HepG2 (cell line): ENCODE measurements at places on chromosomes 6 and 20.

DNA sequence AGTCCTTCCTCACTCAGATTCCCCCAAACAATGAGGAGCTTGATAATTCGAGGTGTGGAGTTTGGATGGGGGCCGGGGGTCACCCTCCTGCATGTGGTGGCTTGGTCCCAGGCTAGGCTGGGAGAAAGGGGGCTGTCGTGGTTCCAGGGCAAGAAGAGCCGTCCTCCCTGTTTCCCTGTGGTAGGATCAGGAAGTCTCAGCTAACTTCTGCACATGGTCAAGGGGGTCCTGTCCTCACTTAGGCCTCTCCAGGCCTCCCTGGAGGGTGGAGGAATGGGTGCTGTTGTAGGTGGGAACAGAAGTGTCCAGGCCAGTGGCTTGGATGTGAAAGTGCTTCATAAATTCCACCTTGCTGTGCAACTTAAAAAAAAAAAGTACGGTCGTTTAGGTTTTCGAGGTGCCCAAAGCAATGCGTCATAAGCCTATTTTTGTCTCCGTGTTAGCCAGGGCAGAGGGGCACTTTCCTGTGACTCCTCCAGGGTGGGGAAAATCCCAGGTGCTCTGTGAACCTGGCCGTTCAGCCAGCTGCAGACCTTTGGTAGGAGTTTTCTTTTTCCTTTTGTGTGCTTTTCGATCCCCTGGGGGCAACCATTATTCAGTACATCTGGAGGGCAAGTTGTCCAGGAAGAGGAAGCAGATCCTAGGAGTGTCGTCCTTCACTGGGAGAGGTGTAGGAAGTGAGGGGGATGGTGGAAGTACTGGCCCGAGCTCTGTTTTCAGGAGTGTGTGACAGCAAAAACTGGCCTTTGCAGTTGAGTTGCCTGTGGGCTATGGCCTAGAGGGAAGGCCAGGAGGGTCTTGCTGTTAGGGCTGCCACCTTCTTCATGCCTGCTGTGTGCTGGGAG lies 9.6 kb downstream of the IGF2R start:
- DNase-seq = no peak

- no peak for DNase-seq
Measured at GRCh38 chr6:143525356-143525755, 13.8 kb upstream of the FUCA2 start.

DNA sequence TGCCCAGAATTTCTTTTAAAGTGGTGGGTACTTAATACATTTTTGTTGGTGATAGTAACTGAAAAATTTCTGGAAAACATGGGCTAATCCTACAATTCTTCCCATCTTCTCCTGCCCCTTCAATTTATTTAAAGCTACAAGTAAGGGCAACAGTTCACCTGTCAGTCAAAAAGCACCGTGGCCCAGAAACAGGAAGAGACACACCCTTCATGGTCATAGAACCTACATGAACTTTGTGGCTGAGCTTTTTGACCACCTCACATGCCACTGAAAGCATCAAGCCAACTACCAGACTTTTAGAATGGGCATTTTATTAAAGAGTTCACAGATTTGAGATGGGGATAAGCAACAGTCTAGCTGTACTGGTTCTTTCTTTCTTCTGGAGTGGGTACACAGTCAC lies 201.1 kb upstream of the CNR1 start:
- no peak for DNase-seq

DNA sequence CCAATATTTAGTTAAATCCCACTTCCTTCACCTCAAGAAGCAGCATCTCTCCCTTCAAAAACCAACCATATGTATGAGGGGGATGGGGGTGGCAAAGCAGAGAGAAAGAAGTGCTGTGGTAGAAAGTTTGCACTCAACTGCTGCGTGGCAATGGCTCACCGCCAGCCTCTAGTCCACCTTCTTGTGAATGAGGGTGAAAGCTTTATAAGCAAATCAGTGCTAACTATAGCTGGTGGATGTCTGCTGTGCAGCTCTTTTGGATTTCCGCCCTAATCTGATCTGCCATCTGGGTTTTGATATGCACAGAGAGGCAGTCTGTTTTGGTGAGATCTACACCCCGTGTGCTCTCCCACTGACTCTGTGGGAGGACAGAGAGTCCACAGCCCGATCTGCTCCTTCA lies 281.2 kb upstream of the SUPT3H start:
- no peak for DNase-seq

DNA sequence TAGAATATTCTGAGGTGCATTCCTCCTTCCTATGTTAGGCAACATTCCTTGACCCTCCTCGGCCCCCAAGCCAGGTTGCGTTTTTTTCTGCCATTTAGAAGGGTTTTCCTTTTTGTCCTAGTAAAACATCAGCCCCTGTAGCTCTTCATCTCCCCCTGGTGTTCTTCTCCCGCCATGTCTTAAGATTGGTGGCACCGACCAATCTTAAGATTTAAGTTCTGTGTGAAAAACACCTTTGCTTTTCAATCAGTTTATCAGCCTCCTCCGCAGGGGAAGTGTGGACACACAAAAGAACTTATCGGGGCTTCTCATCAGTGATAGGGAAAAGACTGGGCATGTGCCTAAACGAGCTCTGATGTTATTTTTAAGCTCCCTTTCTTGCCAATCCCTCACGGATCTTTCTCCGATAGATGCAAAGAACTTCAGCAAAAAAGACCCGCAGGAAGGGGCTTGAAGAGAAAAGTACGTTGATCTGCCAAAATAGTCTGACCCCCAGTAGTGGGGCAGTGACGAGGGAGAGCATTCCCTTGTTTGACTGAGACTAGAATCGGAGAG lies 719 bp upstream of the EDN1 start:
- DNase-seq = peak; percentile 18

DNA sequence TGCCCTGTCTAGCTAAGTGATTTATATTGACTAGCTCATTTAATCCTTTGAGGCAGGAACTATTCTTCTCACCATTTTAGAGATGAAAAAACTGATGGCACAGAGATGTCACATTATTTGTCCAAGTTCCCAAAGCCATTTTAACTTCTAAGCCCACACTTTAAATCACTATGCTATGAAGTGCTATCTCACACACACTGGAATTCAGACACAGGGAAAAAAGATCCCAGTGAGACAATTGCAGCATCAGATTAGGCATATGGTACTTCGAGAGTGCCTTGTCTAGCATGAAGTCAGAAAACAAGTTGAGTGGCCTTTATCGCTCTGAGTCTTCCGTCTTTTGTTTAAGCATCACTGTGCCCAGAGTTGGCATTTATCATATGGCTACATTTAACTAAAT lies 54.1 kb upstream of the PDE7B start:
- no peak for DNase-seq

DNA sequence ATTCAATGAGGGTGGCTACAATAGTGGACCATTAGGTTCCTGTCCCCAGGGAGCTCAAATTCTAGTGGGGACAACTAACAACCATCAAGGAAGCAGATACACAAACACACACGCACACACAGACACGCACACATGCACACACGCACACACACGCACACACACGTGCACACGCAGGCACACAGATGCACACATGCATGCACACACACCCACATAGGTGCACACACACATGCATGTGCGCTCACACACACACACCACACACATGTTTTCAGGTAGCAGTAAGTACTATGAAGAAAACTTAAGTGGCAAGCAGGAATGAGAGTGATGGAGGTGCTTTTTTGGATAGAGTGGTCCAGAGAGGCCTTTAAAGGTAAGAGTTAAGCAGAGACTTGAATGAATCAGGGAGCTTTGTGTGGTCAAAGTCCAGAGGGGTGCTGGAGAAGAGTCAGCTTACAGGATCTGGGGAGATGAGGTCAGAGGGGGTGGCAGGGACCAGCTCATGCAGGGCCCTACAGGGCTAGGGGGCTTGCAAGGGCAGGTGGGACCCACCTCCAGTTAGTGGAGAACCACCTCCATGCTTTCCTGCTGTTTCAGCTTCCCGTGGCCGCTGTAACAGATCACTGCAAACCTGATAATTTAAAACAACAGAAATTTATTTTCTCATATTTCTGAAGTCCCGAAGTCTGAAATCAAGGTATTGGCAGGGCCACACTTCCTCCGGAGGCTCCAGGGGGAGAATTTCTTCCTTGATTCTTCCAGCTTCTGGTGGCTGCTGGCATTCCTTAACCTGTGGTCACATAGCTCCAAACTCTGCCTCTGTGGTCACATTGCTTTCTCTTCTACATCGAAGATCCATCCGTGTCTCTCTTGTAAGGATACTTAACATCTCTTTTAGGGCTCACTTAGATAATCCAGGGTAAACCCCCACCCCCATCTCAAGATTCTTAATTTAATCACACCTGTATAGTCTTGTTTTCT lies 6.9 kb upstream of the NSFL1C start:
- no peak for DNase-seq

DNA sequence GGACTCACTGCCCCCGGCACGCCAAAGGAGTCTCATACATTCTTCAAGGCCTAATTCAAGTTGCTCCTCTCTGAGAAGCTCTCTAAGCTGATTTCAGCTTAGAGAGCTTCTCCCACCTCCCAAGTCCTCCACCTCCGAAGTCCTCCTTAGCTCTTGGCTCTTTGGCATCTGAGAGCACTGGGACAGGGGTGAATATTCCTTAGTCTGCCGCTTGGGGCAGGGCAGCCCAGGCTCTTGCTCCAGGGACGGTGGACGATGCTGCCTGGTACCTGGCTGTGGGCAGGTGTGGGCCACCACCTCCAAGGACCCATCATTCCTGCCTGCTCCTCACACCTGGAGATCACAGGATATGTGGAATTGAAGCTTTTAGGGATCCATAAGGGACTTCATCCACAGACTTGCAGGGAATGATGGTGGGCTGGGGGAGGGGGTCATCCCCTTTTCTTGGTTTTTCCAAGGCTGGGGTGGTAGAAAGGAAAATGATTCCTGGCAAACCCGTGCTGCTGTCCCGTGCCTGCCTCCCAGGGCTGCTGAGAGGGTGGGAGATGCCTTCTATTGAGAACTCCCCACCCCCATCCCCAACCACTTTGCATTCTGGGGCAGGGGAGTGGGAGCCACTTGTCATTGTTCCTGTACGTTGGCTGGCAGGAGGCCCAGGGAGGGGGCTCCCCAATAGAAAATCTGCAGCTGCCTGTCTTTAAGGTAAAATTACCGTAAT lies 57.4 kb downstream of the ARHGAP40 start:
- DNase-seq = peak; percentile 60

DNA sequence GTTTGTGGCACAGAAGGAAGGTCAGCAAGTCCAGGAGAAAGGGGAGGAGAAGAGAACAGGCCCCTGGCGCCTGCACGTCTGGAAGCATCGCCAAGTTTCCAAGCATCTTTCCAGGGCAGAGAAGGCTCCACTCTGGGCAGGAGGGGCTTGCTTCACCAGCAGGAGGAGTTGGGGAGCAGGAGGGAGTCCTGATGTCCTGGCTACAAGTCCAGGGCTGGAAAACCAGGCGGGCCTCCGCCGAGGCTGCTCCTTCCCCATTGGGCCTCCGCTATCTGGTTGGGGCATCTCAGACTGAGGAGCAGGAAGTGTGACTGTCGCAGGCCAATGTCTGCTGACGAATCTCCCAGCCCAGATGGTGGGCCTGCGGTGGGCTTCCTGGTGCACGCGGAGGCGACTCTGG lies 421.9 kb downstream of the PREX1 start:
- peak; percentile 56 for DNase-seq

DNA sequence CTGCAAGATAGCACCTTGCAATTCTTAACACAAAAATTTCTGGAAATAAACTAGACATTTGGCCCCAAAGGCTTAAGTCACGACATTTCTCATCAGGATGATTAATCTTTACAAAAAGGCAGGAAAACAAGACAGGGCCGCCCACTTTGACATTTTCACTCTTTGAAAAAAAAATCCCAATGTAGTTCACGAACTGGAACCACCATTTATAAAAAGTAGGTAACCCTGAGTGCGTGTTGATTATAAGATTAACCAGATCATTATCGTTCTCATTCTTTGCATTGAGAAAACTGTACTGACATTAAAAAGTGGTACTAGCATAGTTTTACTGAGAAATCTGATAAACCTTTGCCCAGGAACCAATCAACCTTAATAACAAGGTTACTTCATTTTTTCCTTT lies 108.8 kb downstream of the HUS1B start:
- DNase-seq = no peak

- DNase-seq = no peak
Measured at GRCh38 chr6:3777730-3778461, 26.4 kb upstream of the PXDC1 start.

DNA sequence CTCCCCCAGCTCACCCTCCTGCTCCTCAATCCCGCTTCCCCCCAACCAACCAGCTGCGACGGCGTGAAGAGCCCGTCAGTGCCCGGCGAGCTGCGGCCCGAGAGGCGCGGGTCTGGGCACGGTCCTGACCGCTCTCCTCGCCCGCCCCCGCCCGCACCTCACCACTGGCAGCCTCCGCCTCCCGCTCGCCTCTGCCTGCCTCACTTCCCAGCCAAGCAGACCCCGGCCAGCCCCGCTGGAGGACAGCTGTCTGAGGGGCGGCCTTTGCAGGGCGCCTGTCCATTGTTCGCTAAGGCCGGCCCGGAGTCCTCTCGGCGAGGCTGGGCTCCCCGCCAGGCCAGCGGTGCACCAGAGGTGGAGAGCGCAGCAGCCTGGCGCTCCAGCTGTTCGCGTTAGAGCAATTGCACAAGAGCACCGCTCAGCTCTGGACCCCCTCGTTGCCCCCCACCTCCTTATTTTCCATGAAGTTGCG lies 1.3 kb downstream of the SOBP start:
- peak; percentile 27 for DNase-seq

GRCh38 chr20:39910536-39910935 lies 778.5 kb downstream of the MAFB start:
- no peak for DNase-seq

DNA sequence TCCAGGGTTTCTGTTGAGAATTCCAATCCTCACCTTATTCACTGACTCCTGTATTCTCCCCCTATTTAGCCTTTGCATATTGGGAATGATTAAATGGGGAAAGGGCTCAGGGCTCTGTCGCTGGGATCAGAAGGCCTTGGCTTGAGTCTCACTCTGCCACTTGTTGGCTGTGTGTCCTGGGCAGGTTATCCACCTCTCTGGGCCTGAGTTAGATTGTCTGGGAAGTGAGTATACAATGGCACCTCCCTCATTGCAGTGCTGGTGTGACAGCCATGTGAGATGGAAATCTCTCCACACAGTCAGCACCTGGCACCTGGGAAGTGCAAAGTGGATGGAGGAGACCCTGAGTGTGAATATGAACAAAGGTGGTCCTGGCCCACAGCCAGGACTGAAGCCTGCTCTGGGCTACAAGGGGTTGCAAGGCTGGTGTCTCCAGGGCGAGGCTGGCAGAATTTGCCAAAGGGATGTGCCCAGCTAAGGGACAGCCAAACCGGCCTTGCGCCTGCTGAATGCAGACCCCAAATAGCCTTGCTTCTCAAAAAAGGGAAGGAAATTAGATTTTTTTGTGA lies 200.0 kb upstream of the PMEPA1 start:
- DNase-seq = no peak

DNA sequence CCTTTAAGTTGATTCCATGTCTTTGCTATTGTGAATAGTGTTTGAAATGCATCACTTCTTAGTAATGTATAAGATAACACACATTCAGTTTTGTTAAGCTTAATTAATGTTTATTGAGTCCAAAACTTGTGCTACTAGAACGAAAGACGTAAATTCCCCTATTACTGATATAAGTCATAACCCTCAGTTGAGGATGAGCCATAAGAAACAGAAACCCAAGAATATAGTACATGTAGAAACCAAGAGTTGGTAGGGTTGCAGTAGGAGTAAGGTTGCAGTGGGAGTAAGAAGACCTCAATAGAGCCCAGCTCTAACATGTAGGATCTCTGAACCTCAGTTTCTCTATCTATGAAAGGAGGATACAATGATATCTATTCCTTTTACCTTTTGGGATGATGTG lies 19.3 kb downstream of the CITED2 start:
- no peak for DNase-seq
